ENCODE measurements at places on chromosomes 3 and 15. TPM values are rescaled to one million over a fixed set of nuclear protein-coding genes. Genes with fewer than 3 reads are reported as not detected.

SCAMP2 gene
- total RNA-seq = 40.0 TPM

CHST2 gene
- 30.3 TPM for total RNA-seq

ZNF80 gene
- total RNA-seq = 0.06 TPM

ILDR1 gene
- not detected for total RNA-seq

ULK3 gene
- total RNA-seq = 36.4 TPM

RTP2 gene
- not detected for total RNA-seq

SLC28A1 gene
- total RNA-seq = not detected

KCTD6 gene
- total RNA-seq = 7.1 TPM

BOC gene
- total RNA-seq = 2.4 TPM

FGD5 gene
- total RNA-seq = not detected

TTLL13 gene
- total RNA-seq = not detected

GRCh38 chr3:181933052-181933618, 221.4 kb downstream of the SOX2 start:
- no peak for DNase-seq

DNA sequence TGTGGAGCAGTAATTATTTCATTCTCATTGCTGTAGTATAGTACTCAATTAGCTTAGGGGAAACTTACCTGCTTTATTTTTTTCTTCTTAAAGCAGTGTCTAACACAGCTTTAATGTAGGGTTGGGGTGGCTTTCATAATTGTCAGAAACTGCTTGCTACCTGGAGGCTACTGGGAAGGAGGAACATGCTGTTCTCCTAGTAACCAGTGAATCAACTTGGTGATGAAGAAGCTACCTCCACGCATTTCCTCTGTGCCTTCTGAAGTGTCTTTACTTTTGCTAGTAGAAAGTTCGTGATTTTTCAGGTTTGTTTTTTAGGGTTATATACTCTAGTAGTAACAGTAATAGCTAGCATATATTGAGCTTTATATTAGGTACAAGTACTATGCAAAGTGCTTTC, 11.5 kb downstream of the FEM1B start:
- DNase-seq = no peak

- peak; percentile 14 for DNase-seq
Observed at GRCh38 chr15:29270169-29270955, 740 bp upstream of the NSMCE3 start.

DNA sequence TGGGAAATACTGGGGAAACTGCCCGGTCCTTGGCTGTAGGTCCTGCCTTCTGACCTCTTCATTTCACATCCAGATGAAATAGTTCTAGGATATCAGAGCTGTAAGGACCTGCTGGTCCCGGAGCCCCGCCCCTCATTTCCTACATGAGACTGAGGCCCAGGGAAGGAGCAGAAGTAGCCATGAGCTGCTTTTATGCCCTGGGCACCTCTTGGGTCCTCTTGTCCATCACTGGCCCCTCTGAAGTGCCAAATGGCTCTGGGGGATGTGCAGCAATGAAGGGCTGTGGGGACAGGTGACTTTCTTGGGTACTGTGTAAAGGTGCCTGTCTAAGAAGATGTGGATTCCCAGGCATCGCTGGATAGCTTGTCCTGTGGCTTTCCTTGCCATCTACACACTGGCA, 40.3 kb upstream of the ESYT3 start:
- DNase-seq = no peak

DNA sequence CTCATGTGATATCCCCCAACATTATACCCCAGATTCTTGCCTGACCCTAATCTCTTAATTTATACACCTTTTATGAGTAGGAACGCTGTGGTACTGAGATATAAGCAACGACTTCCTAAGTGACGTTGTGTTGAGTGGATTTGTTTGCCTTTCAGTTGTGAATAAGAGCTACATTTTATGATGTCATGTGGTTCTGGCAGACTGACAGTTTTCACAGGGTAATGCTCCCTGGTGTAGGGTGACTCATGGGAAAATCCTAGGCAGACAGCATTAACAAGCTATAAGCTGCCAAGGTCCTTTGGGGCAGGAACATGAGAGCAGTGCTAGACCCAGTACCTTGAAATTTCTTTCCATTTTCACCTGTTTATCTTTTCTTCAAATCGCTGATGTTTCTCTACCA, 11.2 kb downstream of the C3orf52 start:
- peak; percentile 98 for DNase-seq

- DNase-seq = no peak
Observed at GRCh38 chr3:53856964-53857363, 10.6 kb downstream of the IL17RB start.

GRCh38 chr3:39213613-39214012, 21.2 kb upstream of the XIRP1 start:
- no peak for DNase-seq

- DNase-seq = no peak
Observed at GRCh38 chr3:10984371-10984896, 8.1 kb upstream of the SLC6A1 start.

GRCh38 chr15:69170597-69170996, 10.2 kb downstream of the GLCE start:
- no peak for DNase-seq

DNA sequence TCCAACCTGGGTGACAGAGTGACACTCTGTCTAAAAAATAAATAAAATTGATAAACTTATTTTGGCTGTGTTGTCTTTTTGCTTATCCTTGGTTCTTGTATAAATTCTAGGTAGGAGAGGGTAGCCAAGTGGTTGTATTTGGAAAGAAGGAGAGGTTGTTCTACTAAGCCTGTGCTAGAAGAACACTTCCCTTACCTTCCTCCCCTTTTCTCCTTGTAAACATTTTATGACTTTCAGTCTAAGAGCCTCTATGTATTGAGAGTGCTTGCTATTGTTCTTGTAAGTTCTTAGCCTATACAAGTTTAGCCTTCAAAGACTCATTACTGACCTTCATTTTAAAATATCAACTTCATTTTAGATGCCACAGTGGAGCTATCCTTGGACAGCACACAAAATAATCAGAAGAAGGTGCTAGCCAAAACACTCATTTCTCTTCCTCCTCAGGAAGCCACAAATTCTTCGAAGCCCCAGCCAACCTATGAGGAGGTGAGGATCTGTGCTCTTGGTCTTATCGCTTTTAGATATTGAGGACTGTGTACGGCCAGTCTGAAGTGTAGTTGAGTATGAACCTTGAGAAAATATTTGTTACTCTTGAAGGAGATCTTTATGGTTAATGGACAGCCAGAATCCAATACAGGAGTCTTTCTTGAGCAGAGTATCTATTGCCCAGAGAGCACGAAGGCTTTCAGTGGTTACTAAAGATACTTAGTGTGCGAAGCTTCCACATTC, 22.1 kb downstream of the SNX1 start:
- DNase-seq = no peak

GRCh38 chr3:81393251-81393650, 368.2 kb downstream of the GBE1 start:
- no peak for DNase-seq

DNA sequence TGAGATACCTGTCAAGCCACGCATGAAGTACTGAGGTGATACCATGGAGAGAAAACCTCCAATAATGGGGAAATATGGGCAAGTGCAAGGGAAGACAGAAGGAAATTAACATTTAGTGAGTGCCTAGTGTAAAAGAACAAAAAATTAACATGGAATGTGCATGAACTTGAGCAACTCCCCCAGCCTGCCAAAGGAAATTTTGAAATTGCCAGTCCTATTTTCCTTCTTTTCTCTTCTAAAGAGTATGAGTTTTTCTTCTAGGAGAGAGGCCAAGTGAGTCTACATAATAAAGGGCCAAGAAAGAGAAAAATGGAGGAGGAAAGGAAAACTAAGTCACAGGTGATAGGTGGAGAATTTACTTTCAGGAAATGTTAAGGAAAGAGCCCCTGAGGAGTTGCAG, 602.4 kb upstream of the MDFIC2 start:
- no peak for DNase-seq

GRCh38 chr3:100811779-100812507, 102.6 kb downstream of the TFG start:
- DNase-seq = no peak

GRCh38 chr3:110736332-110736731, 335.3 kb upstream of the NECTIN3 start:
- no peak for DNase-seq

GRCh38 chr3:32399030-32399620, 7.5 kb downstream of the CMTM7 start:
- peak; percentile 71 for DNase-seq

- DNase-seq = no peak
Observed at GRCh38 chr15:66724732-66725463, 22.9 kb downstream of the SMAD6 start.

GRCh38 chr3:41674449-41674848, 287.5 kb downstream of the ULK4 start:
- DNase-seq = no peak
